Esophagus muscularis mucosa (tissue), 4 donors: ENCODE measurements at places on chromosomes 5 and 9. TPM values are rescaled to one million over a fixed set of nuclear protein-coding genes. Genes with fewer than 3 reads are reported as not detected.

Gene NIM1K
- 1.6 TPM for total RNA-seq

Gene PKD2L2
- total RNA-seq: 0.39 TPM

Gene PCSK1
- total RNA-seq: not detected

Gene IL13
- total RNA-seq: not detected

- H3K4me1 ChIP-seq: no peaks in the 10 kb centered on the region
- no peaks in the 10 kb centered on the region for H3K27me3 ChIP-seq
- H3K36me3 ChIP-seq: no peaks in the 10 kb centered on the region
- DNase-seq: no peak
These were observed 113.6 kb upstream of the TSLP start for GRCh38 chr5:110957934-110958333.

DNA sequence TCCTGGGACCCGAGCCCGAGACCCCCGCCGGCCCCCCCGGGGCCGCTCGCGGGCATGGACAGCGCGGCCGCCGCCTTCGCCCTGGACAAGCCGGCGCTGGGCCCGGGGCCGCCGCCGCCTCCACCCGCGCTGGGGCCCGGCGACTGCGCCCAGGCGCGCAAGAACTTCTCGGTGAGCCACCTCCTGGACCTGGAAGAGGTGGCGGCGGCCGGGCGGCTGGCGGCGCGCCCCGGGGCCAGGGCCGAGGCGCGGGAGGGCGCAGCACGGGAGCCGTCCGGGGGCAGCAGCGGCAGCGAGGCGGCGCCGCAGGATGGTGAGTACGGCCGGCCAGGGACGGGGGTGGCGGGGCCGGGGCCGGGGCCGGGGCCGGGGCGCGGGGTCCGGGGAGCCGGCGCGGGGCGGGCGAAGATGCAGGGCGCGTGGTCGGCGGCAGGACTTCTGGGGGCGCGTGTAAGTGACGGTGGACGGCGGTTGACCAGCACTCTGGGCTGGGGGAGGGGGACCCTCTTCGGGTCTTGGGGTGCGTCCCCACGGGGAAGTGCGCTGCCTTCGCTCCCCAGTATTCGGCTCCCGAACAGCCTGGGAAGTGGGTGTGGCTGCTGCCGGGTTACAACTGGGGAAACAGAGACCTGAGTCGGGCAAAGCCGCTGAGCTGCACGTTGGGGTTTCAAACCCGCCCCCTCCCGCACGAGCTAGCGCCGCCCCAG is 520 bp downstream of the PRRX2 start:
- H3K27me3 ChIP-seq: peaks cover 7% of the 10 kb centered on the region
- H3K36me3 ChIP-seq: no peaks in the 10 kb centered on the region
- no peak for DNase-seq
- H3K27ac ChIP-seq: peak overlapping the region; percentile 23
- H3K4me3 ChIP-seq: peak overlapping the region; percentile 57

- no peaks in the 10 kb centered on the region for H3K36me3 ChIP-seq
- H3K27ac ChIP-seq: no peak overlapping the region
- H3K4me3 ChIP-seq: no peak overlapping the region
- peak; percentile 37 for DNase-seq
These were observed 24.0 kb upstream of the TNFSF15 start for GRCh38 chr9:114829574-114830440.

GRCh38 chr5:145811834-145812625 is 23.1 kb downstream of the PRELID2 start:
- no peak overlapping the region for H3K27ac ChIP-seq
- no peak overlapping the region for H3K4me3 ChIP-seq
- peaks cover 53% of the 10 kb centered on the region for H3K36me3 ChIP-seq
- H3K4me1 ChIP-seq: no peaks in the 10 kb centered on the region
- H3K27me3 ChIP-seq: no peaks in the 10 kb centered on the region

DNA sequence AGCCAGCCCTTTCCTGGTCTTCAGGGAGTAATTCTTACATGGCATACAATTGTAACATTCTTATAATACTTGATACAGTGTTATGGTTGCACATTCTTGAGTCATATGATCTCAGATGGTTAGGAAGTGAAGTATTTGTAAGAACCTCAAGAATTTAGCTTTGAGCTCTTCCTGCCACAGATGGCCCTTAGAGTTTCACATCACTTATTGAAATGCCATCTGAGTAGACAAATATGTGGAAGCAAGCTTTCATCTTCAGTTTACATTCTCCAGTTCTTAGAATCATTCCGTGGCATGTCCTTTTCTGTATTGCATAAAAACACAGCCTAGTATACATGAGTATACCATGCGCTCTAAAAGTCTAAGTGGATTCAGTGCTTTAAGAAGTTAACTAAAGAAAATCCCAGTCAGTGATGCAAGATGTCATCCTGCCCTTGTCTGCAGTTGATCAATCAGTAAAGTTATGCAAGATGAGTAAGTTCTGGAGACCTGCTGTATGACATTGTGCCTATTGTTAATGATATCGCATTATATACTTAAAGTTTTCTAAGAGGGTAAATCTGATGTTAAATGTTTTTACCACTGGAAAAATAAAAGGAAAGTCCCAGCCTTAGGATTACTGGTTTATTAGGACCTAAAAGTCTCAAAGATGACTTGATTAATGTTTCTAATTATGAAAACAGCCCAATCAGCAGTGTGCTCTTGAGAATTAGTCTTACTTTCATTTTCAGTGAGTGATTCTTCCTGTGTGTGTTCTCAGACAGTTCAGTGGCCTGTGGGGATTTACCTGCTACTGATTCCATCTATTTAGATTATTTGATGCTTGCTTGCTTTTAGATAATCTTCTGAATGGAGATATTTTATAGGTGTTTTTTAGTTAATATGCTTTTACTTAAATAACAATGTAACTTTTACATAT is 29.4 kb downstream of the RHOBTB3 start:
- peak overlapping the region; percentile 65 for H3K27ac ChIP-seq
- H3K4me3 ChIP-seq: peak overlapping the region; percentile 5

- no peaks in the 10 kb centered on the region for H3K27me3 ChIP-seq
- no peak for DNase-seq
- no peak overlapping the region for H3K4me3 ChIP-seq
- H3K4me1 ChIP-seq: peaks cover 25% of the 10 kb centered on the region
- H3K36me3 ChIP-seq: no peaks in the 10 kb centered on the region
These were observed 273.5 kb downstream of the ARRDC3 start for GRCh38 chr5:91109634-91110033.

DNA sequence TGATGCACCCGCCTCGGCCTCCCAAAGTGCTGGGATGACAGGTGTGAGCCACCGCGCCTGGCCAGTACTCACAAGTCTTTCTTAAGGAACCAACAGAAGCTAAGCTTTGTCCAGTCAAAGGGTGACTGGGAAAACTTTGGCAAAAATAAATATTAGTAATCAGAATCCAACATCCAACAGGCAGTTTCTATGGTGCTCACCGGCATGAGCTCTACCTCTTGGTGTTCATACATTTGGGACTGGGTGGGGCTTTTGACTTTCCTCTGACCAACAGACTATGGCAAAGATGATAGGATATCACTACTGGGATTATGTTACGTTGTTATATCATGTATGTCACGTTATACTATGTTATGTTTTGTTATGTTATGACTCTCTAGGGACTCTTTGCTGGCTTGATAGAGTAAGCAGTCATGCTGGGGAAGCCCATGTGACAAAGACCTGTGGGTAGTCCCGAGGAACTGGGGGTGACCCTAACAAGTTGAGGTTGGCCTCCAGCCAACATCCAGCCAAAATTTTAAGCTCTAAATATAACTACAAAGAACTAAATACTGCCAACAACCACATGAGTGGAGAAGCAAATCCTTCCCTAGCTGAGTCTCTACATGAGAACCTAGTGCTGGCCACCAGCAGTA is 6.0 kb downstream of the RASGEF1C start:
- no peaks in the 10 kb centered on the region for H3K36me3 ChIP-seq
- H3K4me1 ChIP-seq: no peaks in the 10 kb centered on the region
- H3K27ac ChIP-seq: no peak overlapping the region
